ENCODE measurements at places on chromosomes 6 and 20.

GRCh38 chr6:36851626-36852025 is 12.4 kb upstream of the CPNE5 start:
- DNase-seq = no peak

DNA sequence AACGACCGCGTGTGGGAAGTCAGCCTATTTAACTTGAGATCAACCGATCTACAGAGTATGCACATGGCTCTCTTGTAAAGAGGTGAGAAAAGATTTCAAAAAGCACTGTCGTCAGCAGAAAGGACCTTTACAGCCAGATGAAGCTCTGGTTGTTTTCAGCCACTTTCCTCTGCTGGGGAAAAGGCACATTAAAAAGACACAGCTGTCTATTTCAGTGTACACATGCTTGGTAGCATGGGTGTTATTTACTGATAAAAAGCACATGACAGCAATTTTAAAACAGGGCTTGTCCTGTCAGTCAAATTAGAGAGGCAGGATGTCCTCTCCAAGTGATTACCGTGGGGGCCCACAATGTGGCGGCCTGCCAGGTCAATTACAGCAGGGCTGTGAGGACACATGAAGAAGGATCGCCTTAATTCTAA is 188.9 kb downstream of the PRKN start:
- DNase-seq = no peak

DNA sequence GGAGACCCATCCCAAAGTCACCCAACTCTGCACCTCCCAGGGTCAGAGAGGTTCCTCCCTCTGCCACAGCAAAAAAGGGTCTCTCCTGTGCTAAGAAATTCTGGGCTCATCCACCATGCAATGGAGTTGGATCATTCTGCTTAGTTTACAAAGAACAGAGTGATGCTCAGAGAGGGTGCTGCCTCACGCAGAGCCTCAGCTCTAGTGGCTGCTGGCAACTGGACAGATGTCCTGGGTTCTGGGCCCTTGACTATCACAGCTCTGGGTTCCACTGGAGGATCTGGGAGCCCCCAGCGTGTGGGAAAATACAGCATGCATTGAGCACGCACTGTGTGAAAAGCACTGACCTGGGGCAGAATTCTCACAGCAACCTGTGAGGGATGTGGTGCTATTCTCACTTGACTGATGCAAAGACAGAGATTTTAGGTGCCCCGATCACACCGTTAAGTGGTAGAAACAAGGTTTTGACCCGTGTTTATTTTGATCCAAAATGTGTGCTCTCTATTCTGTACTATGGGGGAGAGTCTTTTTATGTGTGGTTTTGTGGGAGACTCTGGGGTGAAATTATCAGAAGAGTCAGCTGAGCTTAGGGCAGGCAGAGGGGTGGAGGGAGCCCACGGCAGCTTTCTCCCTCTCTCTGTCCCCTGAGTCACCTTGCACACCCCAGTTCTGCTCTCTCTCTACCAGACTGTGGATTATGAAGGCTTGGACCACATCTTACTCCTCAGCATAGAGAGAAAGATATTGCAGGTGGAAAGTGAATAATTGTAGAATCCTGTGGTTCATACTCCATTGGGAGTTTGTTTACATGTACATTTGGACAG is 19.9 kb downstream of the TREML4 start:
- DNase-seq = no peak

- no peak for DNase-seq
Observed at GRCh38 chr6:38495922-38496635, 143.7 kb downstream of the BTBD9 start.

DNA sequence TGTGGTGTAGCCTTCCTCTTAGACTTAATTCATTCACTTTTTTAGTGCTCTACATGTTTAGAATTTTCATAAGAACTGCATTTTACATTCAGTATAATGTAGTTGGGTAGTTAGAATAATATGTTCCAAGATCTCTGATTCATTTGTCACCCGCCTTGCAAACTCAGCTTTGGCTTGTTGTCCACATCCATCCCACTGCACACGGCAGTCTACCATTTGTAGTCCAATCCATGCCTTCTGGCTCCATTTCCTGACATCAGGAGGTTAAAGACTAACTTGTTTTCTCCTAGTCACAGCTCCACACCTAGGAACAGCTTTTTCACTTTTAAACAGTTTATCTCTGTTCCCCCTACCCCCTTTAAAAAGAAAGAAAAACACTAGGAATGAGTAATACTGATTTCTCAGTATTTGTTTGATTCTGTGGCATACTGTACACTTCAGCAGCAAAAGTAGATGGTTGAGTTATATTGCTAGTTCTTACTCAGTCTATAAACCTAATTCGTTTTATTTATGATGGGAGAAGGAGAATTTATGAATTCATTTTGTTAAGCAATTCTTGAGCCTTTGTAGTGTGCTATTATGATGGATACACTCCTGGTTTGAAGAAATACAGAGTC is 180.9 kb downstream of the ARID1B start:
- DNase-seq = no peak

- no peak for DNase-seq
Observed at GRCh38 chr6:30836957-30837356, 47.4 kb upstream of the DDR1 start.

- no peak for DNase-seq
Observed at GRCh38 chr6:108598305-108598863, 37.7 kb downstream of the FOXO3 start.

- no peak for DNase-seq
Observed at GRCh38 chr20:53581444-53582250, 12.0 kb downstream of the ZNF217 start.

DNA sequence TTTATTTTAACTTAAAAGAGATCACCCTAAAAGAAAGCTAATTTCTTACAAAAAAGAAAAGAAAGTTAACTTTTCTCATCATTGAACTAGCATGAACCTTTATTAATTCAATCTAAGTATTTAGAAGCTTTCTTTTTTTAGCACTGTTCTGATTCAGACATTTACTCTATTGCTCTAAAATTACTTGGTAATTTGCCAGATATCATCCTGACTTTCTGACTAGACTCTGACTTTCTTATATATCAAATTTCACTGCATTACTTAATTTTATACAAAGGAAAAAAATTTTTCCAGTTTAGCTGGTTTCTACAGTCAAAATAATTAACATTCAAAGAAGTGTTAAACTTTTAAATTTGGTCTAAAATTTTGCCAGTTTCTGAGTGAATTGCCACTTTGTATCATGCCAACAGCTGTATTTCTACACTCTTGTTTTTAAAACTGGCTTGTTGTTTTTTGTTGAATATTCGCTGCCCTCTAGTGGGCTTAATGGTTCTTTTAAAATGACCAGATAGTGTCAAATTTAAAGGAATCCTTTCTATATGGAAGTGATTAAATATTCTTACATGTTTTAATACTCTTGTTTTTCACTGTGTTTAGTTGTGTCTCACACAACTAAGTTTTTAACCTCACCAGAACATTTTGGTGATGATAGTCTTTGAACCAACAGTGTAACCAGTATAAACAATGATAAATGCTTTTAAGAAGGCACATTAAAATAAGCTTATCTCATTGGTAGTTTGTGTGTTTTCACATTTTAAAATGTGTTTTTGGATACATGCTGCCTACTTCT is 102.0 kb downstream of the POPDC3 start:
- no peak for DNase-seq

- DNase-seq = no peak
Observed at GRCh38 chr20:24277196-24277595, 192.2 kb upstream of the SYNDIG1 start.

- no peak for DNase-seq
Observed at GRCh38 chr20:36784900-36785299, 11.3 kb upstream of the DSN1 start.

DNA sequence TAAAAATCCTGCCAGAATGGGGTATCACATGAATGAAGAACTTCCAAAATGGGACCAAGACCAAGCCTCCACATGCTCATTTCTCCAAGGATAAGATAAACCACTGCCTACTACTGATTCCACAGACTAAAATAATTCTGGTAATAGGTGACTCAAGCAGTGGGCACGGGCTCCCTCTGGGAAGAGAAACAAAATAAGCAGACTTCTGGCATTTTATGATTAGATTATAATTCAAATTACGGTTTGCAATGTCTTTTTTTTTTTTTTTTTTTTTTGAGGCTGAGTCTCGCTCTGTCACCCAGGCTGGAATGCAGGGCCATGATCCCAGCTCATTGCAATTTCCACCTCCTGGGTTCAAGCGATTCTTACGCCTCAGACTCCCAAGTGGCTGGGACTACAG is 16.0 kb downstream of the UQCC1 start:
- no peak for DNase-seq

GRCh38 chr6:134634466-134634865 is 315.4 kb downstream of the ALDH8A1 start:
- DNase-seq = no peak

DNA sequence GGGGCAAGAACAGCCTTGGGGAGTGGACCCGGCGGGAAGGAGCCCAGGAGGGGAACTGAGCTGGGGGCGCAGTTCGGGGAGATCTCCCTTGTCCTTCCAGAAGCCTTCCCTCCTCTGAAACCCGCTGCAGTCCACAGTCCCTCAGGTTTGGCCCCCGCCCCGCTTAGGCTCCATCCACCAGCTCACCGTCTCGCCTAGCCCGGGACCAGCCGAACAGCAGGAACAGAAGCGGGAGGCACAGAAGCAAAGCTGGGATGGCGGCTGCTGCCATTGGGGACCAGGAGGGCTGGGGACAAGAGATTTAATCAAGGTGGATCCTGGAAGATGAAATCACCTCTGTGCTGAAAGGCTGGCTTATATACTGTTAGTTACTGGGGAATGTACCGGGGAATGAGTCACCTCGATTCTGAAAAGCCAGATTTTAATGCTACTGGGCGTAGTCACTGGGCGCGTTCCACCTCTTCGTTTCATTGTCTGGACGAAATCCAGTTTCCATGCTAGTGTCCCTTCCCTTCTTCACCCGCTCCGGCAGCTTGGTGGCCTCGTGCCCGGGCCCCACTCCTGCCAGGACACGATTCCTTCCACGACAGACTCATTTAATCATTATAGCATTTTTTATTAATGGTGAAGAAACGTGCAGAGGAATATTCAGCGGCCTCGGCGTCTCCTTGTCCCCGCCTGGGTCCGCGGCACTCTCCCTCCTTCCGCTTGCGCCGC is at the start of gene RAET1L:
Gene RAET1L, minus strand, starts transcription at position 332 of the 717 bp plus-strand sequence. Its CDS starts 61 bp downstream, at position 271.
- DNase-seq = no peak

DNA sequence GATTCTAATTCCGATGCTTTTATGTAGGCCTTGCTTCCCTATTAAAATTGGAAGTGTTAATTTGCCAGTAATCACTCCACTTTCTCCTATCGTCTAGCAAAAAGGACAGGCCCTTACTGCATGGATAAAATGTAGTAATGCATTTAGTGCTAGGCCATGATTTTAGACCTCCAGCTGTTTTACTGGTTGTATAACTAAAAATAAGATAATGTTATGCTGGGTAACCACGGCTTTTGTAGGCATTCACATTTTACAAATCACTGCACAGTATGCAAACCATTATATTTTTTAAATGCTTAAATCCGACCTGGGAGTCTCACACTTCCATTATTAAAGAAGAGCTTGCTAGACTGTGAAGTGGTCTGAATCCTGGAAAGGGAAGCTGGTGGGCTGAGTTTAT is 179.5 kb downstream of the TFAP2A start:
- DNase-seq = no peak

- no peak for DNase-seq
Observed at GRCh38 chr6:148530976-148531375, 188.3 kb downstream of the SASH1 start.

GRCh38 chr6:117530467-117531242 is 48.2 kb downstream of the DCBLD1 start:
- DNase-seq = no peak

DNA sequence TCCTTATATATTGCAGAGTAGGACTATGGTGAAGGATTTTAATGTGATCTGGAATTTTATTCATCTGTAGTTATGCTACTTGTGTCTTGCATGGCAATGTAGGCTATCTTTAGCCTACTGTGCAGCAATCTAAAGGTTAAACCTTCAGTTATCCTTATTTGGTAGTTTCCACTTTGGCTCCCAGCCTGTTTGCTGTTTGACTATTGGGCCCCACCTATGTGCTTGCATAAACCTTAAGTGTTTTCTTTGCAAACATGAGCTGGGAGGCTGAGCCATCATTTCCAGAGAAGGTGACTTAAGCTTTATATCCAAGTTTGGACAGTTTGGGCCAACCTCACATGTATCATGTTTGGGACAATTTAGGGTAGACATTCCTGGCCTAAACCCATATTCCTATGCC is 537.5 kb downstream of the BTBD3 start:
- no peak for DNase-seq

DNA sequence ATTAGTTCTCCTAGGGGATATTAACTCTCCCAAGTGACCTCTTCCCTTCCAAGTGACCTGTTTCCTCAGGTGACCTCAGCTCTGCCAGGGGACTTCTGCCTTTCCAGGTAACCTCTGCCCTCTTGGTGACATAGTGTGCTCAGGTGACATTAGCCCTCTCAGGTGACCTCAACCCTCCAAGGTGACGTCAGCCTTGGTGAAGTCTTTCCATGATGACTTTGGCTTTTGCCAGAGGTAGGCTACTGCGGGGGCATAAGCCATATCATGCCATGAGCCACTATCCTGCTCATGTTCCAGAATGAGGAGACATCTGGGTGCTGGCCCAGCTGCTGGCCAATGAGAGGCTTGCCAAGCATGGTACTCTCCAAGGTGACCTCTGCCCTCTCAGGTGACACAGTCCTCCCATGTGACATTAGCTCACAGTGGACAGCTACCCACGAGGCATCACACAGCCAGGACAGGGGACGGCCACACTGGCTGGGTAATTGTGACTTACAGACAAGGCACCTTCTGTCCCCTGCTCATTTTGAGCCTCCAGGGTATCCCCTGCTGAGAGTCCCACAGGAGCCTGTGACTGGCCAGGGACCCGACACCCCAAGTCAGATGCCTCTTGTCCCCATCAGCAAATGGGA is 31.1 kb downstream of the UBD start:
- DNase-seq = no peak

- DNase-seq = no peak
Observed at GRCh38 chr6:133817460-133818047, 71.4 kb upstream of the TCF21 start.

- DNase-seq = no peak
Observed at GRCh38 chr6:106561686-106562405, 67.5 kb downstream of the RTN4IP1 start.

GRCh38 chr6:128069188-128069587 is 168.3 kb upstream of the THEMIS start:
- DNase-seq = no peak

DNA sequence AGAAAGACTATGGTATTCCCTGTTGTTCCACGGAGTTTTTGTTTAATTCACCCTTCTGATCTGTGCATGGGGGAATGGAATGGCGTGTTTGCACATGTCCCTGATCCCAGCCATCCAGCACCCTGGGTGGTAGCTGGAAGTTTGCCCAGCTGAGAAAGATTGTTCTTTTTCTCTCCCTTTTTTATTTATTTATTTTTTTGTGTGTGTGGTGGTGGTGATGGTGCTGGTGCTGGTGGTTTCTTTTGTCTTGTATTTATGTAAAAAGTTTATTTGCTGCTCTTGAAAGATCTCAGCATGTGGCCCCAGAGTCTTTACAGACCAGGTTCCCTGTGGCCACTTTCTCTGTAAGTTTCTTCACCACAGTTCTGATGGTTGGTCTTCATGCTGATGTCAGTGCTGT is 372.6 kb downstream of the UTRN start:
- DNase-seq = no peak

DNA sequence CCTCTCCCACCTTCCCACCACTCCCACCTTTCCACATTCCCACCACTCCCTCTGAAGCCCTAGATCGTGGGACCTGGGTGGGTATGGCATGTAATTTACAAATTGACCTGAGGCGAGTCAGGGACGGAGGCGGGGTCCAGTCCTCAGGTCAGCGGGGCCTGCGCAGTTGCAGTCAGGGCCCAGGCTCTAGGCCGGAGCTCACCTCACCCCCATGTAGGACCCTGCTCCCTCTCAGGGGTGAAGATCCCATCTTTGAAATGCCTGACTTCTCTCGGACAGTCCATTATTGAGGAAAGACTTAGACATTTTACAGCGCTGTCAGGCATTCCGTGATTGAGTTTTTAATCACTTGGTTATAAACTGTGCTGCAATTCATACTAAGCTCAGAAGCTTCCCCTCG is 10.5 kb downstream of the THBS2 start:
- no peak for DNase-seq

All from amygdala (tissue), 56 donors.